Panc1 (cell line): ENCODE measurements at places on chromosomes 13 and 19. TPM values are rescaled to one million over a fixed set of nuclear protein-coding genes. Genes with fewer than 3 reads are reported as not detected.

DNA sequence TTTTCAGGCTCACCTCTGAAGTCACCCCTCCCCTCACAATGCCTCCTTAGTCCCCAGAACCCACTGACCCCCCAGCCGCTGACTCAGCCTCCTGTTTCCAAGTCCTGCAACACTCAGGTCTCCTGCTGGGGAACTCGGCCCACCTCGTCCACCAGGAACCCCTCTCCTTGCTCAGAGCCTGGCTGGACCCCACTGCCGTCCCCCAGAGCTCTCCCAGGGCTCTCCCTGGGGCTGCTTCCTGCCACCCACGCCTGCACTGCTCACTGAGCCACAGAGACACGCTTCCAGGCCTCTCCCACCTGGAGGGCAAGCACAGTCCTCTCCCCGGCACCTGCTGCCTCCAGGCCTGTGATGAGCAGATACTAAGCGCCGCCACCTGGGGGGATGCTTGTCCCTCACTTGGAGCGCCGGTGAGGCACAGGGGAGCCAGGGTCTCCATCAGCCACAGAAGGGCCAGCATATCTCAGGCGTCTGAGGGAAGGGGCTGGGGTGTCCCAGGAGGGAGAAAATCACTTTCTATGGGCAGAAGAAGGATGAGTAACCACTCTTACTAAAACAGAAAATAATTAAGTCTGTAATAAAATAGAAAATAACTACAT, 53.8 kb downstream of the KLF2 start:
- DNase-seq: no peak
- H3K27me3 ChIP-seq: no peaks in the 10 kb centered on the region
- no peak overlapping the region for H3K4me3 ChIP-seq
- H3K36me3 ChIP-seq: no peaks in the 10 kb centered on the region

DNA sequence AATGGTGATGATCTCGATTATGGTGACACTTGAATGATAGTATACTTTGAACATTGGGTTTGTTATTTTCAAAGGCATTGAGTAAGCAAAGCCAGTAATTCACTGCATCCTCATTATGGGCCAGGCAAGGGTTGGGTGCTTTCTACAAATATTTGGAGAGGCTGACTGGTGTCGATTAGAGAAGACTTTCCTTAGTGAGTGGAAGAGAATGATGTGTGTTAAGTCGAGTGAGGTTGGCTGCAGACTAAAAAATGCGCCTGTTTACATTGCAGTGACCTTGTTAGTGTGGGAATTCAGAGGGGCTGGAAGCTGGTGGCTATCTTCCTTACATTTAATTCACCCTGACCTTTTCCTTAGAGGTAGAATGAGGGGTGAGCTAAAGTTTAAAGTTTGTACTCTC, 22.4 kb upstream of the RNF113B start:
- H3K4me1 ChIP-seq: no peaks in the 10 kb centered on the region; the same call in 1 of the 2 replicates
- H3K27me3 ChIP-seq: no peaks in the 10 kb centered on the region
- no peak for DNase-seq
- no peak overlapping the region for H3K27ac ChIP-seq
- no peaks in the 10 kb centered on the region for H3K36me3 ChIP-seq
- H3K4me3 ChIP-seq: no peak overlapping the region

DNA sequence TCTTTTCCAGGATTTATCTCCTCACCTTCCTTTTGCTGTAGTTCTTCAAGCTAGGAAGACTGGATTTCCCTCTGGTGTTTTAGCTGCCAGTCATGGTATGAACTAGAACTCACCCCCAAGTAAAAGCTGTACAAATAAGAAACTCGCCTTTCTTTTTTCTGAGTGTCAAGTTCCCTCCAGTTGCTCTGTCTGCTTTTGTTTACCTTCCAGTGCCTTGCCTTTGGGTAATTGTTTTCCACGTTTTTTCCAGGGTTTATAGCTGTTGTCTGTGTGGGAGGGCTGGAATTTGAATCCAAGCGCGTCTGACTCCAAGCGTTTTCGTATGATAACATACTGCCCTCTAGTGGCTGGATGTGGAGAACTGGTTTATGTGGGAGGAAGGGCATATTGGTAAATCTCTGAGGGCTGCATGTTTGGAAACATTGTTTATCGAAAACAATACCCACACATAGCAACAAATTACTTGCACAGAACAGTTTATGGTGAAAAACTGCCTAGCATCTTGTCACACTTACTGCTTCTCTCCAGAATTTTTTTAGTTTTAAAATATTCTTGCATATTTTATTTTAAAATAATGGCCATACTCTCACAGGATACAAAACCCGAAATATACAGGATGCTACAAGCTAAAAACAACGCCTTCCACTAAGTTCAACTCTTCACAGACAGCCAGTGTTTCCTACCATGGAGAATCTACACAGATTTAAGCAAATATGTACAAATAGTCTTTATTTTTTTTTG, 19.2 kb downstream of the RCN3 start:
- DNase-seq: no peak
- peak overlapping the region; percentile 35 for H3K4me3 ChIP-seq
- no peak overlapping the region for H3K27ac ChIP-seq
- peaks cover 3% of the 10 kb centered on the region; the same call in 1 of the 2 replicates for H3K4me1 ChIP-seq

- H3K4me1 ChIP-seq: no peaks in the 10 kb centered on the region
- H3K27ac ChIP-seq: no peak overlapping the region
- no peaks in the 10 kb centered on the region for H3K36me3 ChIP-seq
- peaks cover 3% of the 10 kb centered on the region for H3K27me3 ChIP-seq
Observed at GRCh38 chr13:42569576-42570344, 4.2 kb upstream of the TNFSF11 start.

DNA sequence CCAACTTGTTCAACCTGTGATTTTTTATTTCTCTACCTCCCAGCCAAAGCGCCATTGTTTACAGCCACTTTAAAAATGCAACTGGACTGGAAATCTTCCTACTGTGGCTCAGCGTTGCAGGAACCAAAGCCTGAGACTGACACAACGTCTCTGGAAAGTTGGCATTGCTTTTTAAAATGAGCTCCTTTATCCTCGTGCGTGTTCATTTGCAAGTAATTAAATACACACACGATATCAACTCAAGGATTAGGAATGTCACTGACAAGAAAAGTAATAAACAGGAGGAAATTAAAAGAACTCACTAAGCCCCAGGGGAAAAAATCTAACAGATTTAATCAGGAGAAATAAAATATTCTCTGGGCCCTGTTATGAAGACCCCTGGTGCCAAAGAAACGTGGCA, 184.6 kb upstream of the IRS2 start:
- no peak overlapping the region for H3K27ac ChIP-seq
- H3K4me1 ChIP-seq: no peaks in the 10 kb centered on the region
- H3K4me3 ChIP-seq: no peak overlapping the region
- no peak for DNase-seq

DNA sequence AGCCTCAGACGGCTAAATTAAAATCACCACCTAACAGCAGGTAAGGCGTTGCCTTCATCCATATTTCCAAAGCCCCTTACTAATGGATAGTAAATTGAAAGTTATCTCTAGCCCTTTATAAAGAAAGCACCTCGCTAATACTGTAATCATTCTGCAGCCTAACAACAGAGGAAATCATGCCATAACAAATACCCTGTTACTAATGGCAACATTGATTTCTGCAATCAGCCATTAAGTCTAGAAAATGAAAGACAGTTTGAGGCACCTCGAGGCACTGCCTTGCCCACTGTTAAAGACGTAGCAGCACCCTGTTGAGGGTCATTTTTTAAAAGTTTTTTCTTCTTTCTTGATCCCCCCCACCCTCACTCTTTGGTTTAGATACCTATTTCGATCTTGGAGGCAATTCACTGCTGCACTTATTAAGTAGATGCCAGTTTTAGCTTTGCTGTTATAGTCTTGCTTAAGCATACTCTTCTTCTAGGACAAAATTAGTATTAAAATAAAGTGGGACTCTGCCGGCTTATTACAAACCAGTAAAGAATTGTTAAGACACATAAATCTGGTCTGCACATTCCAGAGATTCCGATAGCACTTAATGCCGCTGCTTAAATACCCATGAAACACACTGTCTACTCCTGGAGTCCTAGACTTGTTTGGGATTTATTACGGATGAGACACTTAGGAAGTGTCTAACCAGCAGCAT, 74.8 kb downstream of the ZNF536 start:
- no peaks in the 10 kb centered on the region for H3K36me3 ChIP-seq

DNA sequence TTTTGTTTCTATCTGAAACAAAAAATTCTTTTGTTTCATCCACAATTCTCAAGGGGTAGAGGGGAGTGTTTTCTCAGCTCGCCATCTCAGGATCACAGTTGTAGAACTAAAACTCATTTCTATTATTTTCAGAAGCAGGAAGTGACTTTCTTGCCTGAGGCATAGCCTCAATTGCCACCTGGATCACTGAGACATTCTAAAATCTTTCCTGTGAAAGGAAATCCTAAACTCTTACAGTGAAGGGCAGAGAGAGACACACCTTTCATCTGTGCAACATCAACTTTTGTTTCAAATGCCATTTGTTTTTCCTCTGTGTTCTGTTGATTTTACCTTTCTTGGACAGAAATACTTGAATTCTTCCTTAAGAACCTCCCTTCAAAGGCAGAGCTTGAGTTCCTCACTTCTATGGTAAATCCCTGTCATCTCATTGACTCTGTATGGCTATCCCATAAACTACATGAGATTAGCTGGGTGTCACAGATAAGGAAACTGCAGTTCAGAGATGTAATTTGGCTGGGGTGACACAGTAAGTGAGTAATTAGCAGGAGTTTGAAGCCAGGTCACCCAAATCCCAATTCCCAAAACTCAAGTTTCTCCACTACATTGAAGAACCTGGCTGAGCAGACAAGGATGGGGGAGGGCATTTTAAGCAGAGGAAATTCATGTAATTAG, 224.4 kb upstream of the HTR2A start:
- no peak for DNase-seq
- no peak overlapping the region for H3K27ac ChIP-seq
- H3K4me1 ChIP-seq: no peaks in the 10 kb centered on the region
- H3K27me3 ChIP-seq: no peaks in the 10 kb centered on the region
- H3K4me3 ChIP-seq: no peak overlapping the region
- no peaks in the 10 kb centered on the region for H3K36me3 ChIP-seq

DNA sequence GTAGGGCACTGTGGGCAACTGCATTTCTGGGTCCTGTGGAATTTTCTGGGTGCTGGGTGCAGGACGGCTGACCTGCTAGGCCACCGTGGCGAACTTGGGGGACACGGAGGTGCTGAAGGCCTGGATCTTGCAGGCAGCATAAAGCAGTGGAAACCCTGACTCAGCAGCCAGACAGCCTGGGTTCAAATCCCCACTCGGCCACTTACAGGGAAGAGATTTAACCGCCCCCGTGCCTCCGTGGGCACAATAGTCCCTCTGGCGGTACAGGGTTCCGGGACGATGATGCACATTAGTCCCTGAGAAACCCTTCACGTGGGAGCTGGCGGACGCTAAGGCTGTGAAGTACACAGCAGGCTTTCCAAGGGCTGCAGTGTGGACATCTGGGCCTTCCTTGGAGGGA, 3.0 kb downstream of the FAM83E start:
- H3K4me1 ChIP-seq: peaks cover 32% of the 10 kb centered on the region
- no peaks in the 10 kb centered on the region for H3K36me3 ChIP-seq
- H3K4me3 ChIP-seq: no peak overlapping the region
- H3K27ac ChIP-seq: no peak overlapping the region
- no peak for DNase-seq

DNA sequence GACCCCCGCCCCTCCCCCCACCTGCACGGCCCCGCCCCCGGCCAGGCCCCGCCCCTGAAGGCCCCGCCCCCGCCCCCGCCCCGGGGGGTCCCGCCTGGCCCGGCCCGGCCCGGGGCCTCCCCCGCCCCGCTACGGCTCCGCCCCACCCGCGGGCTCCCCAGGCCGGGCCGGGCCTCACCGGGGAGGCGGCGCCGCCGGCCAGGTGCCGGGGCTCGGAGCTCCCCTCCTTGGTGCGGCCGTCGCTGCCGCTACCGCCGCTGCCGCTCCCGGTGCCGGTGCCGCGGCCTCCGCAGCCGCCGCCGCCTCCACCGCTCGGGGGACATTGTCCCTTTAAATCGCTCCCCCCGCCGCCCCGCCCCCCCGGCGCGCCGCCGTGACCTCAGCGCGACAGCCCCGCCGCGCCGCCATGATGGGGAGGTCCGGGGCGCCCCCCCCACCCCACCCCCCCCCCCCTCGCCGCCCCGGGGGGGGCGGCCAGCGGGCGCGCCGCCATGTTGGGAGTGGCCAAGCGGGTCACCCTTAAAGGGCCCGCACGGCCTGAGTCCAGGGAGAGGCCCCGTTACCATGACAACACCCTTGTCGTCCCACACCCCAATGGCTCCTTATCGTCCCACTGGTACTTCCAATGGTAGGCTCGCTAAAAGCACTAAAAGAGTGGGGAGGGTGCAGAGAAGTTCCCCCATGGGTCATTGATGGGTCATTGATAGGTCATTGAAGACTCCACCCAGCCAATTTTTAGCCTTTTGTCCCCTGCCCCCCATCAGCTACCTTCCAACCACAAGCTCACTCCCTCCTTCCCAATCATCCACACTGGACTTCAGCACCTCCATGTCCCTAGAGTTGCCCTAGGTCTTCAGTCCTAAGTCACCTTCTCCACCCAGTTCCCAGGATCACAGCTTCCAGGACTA, at the start of gene WIZ:
Gene WIZ (minus strand): TSS at position 337 of the 908 bp plus-strand sequence. CDS start 1,649 bp downstream, outside the sequence.
- no peaks in the 10 kb centered on the region for H3K36me3 ChIP-seq
- no peak for DNase-seq
- H3K4me1 ChIP-seq: no peaks in the 10 kb centered on the region; the same call in 1 of the 2 replicates
- 0 out of 2 replicates have a peak within 1 kb of the TSS, but pooled peaks have one; percentile 69 for H3K27ac ChIP-seq
- peak within 1 kb of the TSS; percentile 47 for H3K4me3 ChIP-seq

DNA sequence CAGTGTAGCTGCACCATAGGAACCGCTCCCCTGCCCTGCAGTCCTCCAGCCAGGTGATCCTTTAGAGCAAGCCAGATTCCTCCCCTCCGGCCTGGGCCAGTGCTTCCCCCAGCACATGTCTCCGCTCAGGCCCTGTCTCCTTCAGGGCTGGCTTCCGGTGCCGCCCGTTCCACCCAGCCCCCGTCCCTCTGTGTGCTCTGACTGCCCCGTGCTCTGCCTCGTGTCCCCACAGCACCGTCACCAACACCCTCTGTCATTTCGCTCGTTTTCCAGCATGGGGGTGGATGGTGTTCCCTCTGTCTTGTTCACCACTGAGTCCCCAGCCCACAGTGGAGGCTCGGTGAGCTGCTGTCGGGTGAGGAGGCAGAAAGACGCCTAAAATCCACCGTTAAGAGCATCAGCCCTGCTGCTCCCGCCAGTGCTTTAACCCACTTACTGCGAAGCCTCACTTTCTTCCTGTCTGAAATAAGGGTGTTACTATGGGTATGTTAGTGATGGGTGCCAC, 54.5 kb downstream of the TSSK6 start:
- no peak overlapping the region for H3K27ac ChIP-seq
- no peak overlapping the region for H3K4me3 ChIP-seq
- H3K4me1 ChIP-seq: peaks cover 12% of the 10 kb centered on the region
- no peaks in the 10 kb centered on the region for H3K27me3 ChIP-seq
- DNase-seq: no peak

GRCh38 chr13:111521030-111521429, 200.6 kb downstream of the TEX29 start:
- no peaks in the 10 kb centered on the region for H3K4me1 ChIP-seq
- no peaks in the 10 kb centered on the region for H3K36me3 ChIP-seq
- no peak overlapping the region for H3K4me3 ChIP-seq
- no peak for DNase-seq
- no peak overlapping the region for H3K27ac ChIP-seq

- H3K4me1 ChIP-seq: peaks cover 34% of the 10 kb centered on the region
- H3K4me3 ChIP-seq: no peak overlapping the region; the same call in 1 of the 2 replicates
- H3K27ac ChIP-seq: peak overlapping the region; percentile 92
- no peak for DNase-seq
- no peaks in the 10 kb centered on the region for H3K27me3 ChIP-seq
- H3K36me3 ChIP-seq: no peaks in the 10 kb centered on the region
Observed at GRCh38 chr13:109255141-109255856, 531.1 kb downstream of the IRS2 start.

Gene PSG4
- total RNA-seq: 0.10 TPM

Gene C13orf42
- total RNA-seq: not detected

Gene PARP4
- 44.0 TPM for total RNA-seq

Gene HMG20B
- total RNA-seq: 74.7 TPM

Gene SULT2B1
- 3.6 TPM for total RNA-seq
